Mesendoderm (in vitro differentiated cells): ENCODE measurements at places on chromosomes 4 and X.

GRCh38 chr4:532588-533317 is 33.7 kb downstream of the PIGG start:
- no peaks in the 10 kb centered on the region for H3K4me1 ChIP-seq
- peak; percentile 38 for DNase-seq
- H3K36me3 ChIP-seq = peaks cover 1% of the 10 kb centered on the region
- H3K27ac ChIP-seq = no peak overlapping the region
- no peak overlapping the region for H3K4me3 ChIP-seq

GRCh38 chrX:15681433-15681832 is 16.8 kb upstream of the CLTRN start:
- no peaks in the 10 kb centered on the region for H3K27me3 ChIP-seq
- H3K4me3 ChIP-seq = no peak overlapping the region
- H3K4me1 ChIP-seq = no peaks in the 10 kb centered on the region
- no peak overlapping the region for H3K27ac ChIP-seq
- no peak for DNase-seq

DNA sequence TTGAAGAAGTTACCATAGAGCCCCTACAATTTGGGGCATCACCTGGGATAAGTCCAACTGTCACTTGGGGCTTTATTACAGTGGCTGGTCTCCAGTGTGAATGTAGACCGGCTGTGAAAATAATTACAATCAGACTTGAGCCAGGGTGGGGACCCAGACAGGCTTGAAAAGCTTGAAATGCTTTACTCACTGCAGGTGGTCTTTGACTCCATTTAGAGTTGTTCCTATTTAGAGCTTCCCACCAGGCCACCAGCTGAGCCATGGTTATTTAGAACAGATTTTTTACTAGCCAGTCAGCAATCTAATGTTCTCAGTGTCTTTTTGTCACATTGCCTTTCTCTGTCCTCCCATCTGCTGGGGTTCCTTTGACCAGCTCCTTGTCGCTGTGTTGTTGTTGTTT is 5.7 kb downstream of the ARHGAP10 start:
- no peaks in the 10 kb centered on the region for H3K27me3 ChIP-seq
- H3K36me3 ChIP-seq = no peaks in the 10 kb centered on the region
- peak overlapping the region; percentile 66 for H3K27ac ChIP-seq
- no peaks in the 10 kb centered on the region for H3K4me1 ChIP-seq
- no peak overlapping the region for H3K4me3 ChIP-seq

DNA sequence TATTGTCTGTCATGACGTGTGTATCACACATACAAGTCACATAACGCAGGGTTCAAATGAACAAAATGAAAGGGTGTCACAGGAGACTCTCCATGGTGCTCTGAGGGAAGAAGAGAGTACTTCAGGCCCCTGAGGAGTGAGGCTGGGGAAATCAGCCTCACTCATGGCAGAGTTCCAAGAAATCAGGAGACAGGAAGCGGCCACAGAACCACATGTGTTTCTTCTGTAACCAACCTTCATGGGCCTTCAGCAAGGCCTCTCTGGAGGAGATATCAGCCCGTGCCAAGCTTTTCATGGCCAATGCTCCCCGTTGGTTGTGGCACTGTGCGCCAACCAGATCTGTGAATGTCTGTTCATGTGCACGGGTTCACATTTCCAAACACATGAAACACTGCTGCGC is 76.0 kb downstream of the NAT8L start:
- no peaks in the 10 kb centered on the region for H3K4me1 ChIP-seq
- no peak overlapping the region for H3K27ac ChIP-seq
- no peak for DNase-seq
- no peaks in the 10 kb centered on the region for H3K36me3 ChIP-seq

GRCh38 chr4:169810325-169811323 is 52.9 kb upstream of the HPF1 start:
- no peaks in the 10 kb centered on the region for H3K4me1 ChIP-seq
- no peaks in the 10 kb centered on the region for H3K36me3 ChIP-seq
- peak; percentile 81 for DNase-seq
- no peaks in the 10 kb centered on the region for H3K27me3 ChIP-seq

GRCh38 chrX:14616301-14616700 is 87.0 kb downstream of the GLRA2 start:
- H3K27me3 ChIP-seq = no peaks in the 10 kb centered on the region
- no peaks in the 10 kb centered on the region for H3K4me1 ChIP-seq
- no peaks in the 10 kb centered on the region for H3K36me3 ChIP-seq
- no peak for DNase-seq
- H3K4me3 ChIP-seq = no peak overlapping the region
- no peak overlapping the region for H3K27ac ChIP-seq

GRCh38 chr4:140252742-140253555 is 99.0 kb upstream of the MAML3 start:
- no peaks in the 10 kb centered on the region for H3K27me3 ChIP-seq
- DNase-seq = peak; percentile 95
- peaks cover 18% of the 10 kb centered on the region for H3K4me1 ChIP-seq
- H3K4me3 ChIP-seq = no peak overlapping the region
- H3K27ac ChIP-seq = peak overlapping the region; percentile 80

GRCh38 chrX:68332201-68332731 is 101.0 kb downstream of the OPHN1 start:
- H3K27ac ChIP-seq = no peak overlapping the region
- DNase-seq = no peak
- H3K4me1 ChIP-seq = no peaks in the 10 kb centered on the region
- no peaks in the 10 kb centered on the region for H3K36me3 ChIP-seq
- no peak overlapping the region for H3K4me3 ChIP-seq
- H3K27me3 ChIP-seq = no peaks in the 10 kb centered on the region

- no peak overlapping the region for H3K4me3 ChIP-seq
- no peaks in the 10 kb centered on the region for H3K27me3 ChIP-seq
- no peak overlapping the region for H3K27ac ChIP-seq
Observed at GRCh38 chr4:111074523-111075114, 451.7 kb upstream of the PITX2 start.

DNA sequence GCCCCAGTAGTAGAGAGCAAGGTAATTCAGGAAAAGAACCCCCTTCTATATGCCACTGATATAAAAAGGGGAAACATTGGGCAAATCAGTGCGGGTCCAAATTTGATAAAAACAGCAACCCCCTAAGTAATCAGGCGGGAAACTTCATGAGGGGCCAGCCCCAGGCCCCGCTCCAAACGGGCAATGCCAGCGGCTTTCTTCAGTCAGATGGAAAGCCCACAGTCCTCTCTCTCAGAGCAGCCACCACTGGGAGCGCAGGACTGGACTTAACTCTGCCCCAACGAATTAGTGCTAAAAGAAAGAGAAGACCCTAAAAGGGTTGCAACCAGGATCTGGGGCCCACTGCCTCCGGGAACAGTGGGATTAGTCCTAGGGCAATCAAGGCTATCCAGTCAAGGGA is 9.9 kb downstream of the MAGEA11 start:
- no peaks in the 10 kb centered on the region for H3K4me1 ChIP-seq
- H3K27me3 ChIP-seq = no peaks in the 10 kb centered on the region
- H3K4me3 ChIP-seq = no peak overlapping the region

GRCh38 chr4:181388061-181388460 is 855.1 kb upstream of the TENM3 start:
- DNase-seq = no peak
- no peaks in the 10 kb centered on the region for H3K4me1 ChIP-seq
- H3K4me3 ChIP-seq = no peak overlapping the region
- H3K27me3 ChIP-seq = no peaks in the 10 kb centered on the region
- no peaks in the 10 kb centered on the region for H3K36me3 ChIP-seq
